ENCODE measurements at places on chromosomes 2 and 18.

DNA sequence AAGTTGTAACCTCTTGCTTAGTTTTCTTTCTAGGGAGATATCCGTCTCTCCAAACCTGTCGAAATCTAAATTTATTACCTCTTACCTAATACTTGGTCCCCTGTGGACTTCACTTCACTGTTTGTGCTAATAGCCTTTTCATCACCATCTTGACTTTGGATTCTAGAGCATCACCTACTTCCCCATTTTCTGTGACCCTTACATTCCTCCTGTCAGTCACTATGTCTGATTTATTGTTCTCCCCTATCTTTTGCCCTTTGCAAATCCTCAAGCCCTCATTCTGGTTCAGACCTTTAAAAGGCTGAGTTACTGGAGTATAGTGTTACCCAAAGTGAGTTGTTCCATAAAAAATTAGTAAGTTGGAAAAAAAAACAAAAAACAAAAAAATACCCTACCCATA lies 7.5 kb downstream of the MYO1B start:
- no peak overlapping the region for H3K4me3 ChIP-seq
- H3K4me1 ChIP-seq = peaks cover 36% of the 10 kb centered on the region
- H3K27me3 ChIP-seq = no peaks in the 10 kb centered on the region
- no peaks in the 10 kb centered on the region for H3K36me3 ChIP-seq

DNA sequence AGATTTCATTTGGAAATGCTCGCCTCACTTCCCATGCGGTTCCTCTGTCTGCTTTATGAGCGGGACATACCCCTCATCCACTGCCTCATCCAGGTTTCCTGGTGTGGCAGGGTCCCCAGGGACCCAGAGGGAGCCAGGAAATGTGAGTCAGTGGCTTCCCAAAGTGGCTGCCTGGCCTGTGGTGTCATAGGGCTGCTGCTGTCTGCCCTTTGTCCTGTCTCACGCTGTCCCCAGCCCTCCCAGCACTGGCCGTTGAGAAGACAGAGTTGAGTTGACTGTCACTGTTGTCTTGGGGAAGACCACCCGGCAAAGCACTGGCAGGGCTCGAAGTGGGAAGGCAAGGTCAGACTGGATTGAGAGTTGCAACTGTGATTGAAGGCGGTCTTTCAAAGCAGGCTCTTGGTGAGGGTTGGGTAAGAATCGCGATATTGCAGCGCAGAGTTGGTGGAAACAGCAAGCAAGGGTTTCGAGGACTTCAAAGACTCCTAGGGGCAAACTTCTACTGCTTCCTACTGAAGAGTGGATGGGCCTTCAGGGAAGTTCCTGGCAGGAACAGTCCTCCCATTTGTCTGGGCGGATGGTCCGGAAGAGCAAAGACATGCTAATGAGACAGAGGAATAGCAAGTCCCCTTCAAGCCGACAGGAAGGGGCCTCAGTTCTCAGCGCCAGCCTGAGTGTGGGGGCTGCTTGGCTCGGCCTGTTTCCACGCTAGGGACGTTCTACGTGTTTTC lies 33.9 kb downstream of the RAB31 start:
- no peaks in the 10 kb centered on the region for H3K27me3 ChIP-seq
- peaks cover 16% of the 10 kb centered on the region for H3K36me3 ChIP-seq

DNA sequence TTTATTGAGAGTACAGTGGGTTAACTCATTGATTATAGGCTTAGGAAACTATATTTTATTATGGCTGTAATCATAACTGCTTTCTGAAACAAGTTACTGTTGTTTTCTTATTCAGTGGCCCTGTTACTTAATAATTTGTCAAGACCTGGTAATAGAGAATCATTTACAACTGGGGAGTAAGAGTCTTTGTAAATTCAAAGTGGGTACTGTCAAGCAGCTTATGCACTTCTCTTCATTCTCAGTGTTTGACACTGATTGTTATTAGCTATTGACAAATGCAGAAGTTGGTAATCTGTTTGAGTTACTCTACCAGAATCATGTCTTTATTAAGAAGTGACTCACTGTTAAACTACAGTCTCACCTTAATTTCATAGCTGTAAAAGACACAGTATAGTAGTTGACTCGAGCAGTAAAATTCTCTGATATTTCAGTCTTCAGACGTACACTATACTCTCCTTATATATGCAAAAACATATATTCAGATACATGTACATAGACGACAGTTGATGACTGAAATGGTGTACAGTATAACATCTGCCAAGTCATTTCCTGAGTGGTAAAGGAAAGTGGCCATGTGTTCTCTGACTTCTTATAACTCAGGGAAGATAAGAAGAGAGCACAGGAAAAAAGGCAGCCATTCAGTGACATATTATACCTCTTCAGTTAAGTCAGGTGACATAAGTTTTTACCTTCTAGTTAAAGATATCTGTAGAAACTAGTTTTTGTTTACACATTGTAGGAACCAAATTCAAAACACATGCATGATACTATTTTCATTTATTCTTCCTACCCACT lies 36.0 kb upstream of the TTC27 start:
- H3K36me3 ChIP-seq = no peaks in the 10 kb centered on the region
- DNase-seq = no peak
- H3K27me3 ChIP-seq = no peaks in the 10 kb centered on the region

- no peak for DNase-seq
- H3K27me3 ChIP-seq = no peaks in the 10 kb centered on the region
- H3K27ac ChIP-seq = no peak overlapping the region
- peaks cover 3% of the 10 kb centered on the region for H3K4me1 ChIP-seq
- no peak overlapping the region for H3K4me3 ChIP-seq
- peaks cover 9% of the 10 kb centered on the region for H3K36me3 ChIP-seq
Observed at GRCh38 chr2:135745545-135745944, 3.9 kb downstream of the UBXN4 start.

GRCh38 chr18:72208920-72209676 lies 335.0 kb downstream of the CBLN2 start:
- H3K36me3 ChIP-seq = no peaks in the 10 kb centered on the region
- DNase-seq = no peak
- no peaks in the 10 kb centered on the region for H3K4me1 ChIP-seq
- H3K27ac ChIP-seq = no peak overlapping the region
- H3K27me3 ChIP-seq = no peaks in the 10 kb centered on the region
- no peak overlapping the region for H3K4me3 ChIP-seq

GRCh38 chr2:30867385-30867784 lies 60.1 kb upstream of the CAPN13 start:
- no peak for DNase-seq
- no peaks in the 10 kb centered on the region for H3K27me3 ChIP-seq
- no peak overlapping the region for H3K4me3 ChIP-seq
- H3K27ac ChIP-seq = no peak overlapping the region

GRCh38 chr2:106749823-106750222 lies 136.1 kb downstream of the ST6GAL2 start:
- H3K4me1 ChIP-seq = no peaks in the 10 kb centered on the region
- no peaks in the 10 kb centered on the region for H3K27me3 ChIP-seq
- H3K4me3 ChIP-seq = no peak overlapping the region
- H3K36me3 ChIP-seq = no peaks in the 10 kb centered on the region
- no peak for DNase-seq
- H3K27ac ChIP-seq = no peak overlapping the region

GRCh38 chr2:236440110-236440881 lies 129.3 kb upstream of the ACKR3 start:
- no peaks in the 10 kb centered on the region for H3K36me3 ChIP-seq
- no peak overlapping the region for H3K27ac ChIP-seq
- no peaks in the 10 kb centered on the region for H3K4me1 ChIP-seq
- H3K4me3 ChIP-seq = no peak overlapping the region
- no peaks in the 10 kb centered on the region for H3K27me3 ChIP-seq

GRCh38 chr2:201965550-201965949 lies 68.1 kb upstream of the FZD7 start:
- no peak overlapping the region for H3K4me3 ChIP-seq
- H3K27me3 ChIP-seq = no peaks in the 10 kb centered on the region
- no peak overlapping the region for H3K27ac ChIP-seq
- DNase-seq = no peak
- peaks cover 12% of the 10 kb centered on the region for H3K4me1 ChIP-seq

GRCh38 chr2:38146275-38146906 lies 70.4 kb upstream of the CYP1B1 start:
- H3K36me3 ChIP-seq = no peaks in the 10 kb centered on the region
- H3K4me1 ChIP-seq = peaks cover 7% of the 10 kb centered on the region
- H3K27ac ChIP-seq = peak overlapping the region; percentile 98
- H3K4me3 ChIP-seq = no peak overlapping the region
- H3K27me3 ChIP-seq = no peaks in the 10 kb centered on the region

GRCh38 chr18:74976331-74976909 lies 232.5 kb downstream of the PTGR3 start:
- no peak overlapping the region for H3K27ac ChIP-seq
- H3K36me3 ChIP-seq = no peaks in the 10 kb centered on the region
- no peak for DNase-seq
- no peak overlapping the region for H3K4me3 ChIP-seq
- peaks cover 6% of the 10 kb centered on the region for H3K4me1 ChIP-seq
- H3K27me3 ChIP-seq = no peaks in the 10 kb centered on the region

DNA sequence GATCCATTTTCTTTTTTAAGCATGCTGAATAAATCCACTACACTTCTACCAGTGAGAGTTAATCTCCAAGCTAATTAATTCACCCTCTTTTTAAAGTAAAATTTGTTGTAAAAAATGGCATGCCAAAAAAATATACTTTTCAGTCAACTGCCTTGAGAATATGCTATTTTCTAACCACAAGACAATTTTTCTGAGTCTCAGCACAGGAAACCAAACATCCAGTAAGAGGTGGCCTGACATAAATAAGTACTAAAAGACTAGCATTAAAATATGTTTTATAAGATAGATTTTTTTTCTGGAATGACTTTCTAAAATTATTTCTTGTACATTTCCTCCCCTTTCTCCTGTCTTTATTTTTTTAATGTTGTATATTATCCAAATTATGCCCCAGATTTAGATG lies 2.9 kb downstream of the FBXO36 start:
- H3K36me3 ChIP-seq = no peaks in the 10 kb centered on the region
- no peak overlapping the region for H3K27ac ChIP-seq
- DNase-seq = no peak
- H3K27me3 ChIP-seq = no peaks in the 10 kb centered on the region
- H3K4me3 ChIP-seq = no peak overlapping the region
- H3K4me1 ChIP-seq = peaks cover 2% of the 10 kb centered on the region

DNA sequence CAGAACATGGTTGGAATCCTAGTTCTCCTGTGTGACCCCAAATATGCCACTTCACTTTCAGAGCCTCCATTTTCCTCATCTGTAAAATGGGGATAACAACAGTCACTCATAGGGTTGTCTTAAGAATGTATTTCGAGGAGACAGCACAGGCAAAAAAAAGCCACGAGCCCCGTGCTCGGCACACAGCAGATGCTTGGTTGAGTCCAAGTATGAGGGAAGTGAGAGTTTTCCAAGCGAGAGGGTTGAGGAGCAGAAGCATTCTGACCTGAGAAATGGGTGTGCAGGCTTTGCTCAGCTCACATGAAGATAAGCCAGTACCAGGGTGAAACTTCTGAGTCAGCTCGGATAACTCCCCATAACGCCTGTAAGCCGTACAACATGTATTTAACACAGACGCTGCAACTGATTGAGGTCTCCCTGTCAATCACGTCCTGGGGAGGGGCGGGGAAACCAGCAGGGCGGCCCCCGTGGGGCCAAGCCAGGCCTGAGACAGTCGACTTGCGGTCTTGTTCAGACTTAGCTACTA lies 23.0 kb upstream of the ODC1 start:
- no peak for DNase-seq
- H3K27ac ChIP-seq = no peak overlapping the region
- H3K4me3 ChIP-seq = no peak overlapping the region
- H3K27me3 ChIP-seq = no peaks in the 10 kb centered on the region

DNA sequence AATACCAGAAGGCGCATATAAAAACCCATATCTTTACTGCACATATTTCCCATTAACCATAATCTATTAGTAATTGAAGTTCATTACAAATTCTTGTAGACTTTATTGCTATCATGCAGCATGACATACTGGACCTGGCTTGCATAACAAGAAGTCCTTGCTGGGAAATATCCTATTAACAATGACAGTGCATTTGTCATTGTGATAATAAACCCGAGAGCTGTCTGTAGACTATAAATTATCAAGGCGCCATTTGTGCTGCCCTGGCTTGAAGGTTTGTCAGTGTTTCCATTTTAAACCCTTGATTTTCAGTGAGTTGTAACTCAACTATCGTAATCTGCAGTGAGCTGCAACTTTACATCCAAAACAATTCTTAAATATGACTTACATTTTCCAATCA lies 59.0 kb downstream of the HNMT start:
- no peaks in the 10 kb centered on the region for H3K36me3 ChIP-seq
- no peaks in the 10 kb centered on the region for H3K4me1 ChIP-seq
- no peak overlapping the region for H3K4me3 ChIP-seq

DNA sequence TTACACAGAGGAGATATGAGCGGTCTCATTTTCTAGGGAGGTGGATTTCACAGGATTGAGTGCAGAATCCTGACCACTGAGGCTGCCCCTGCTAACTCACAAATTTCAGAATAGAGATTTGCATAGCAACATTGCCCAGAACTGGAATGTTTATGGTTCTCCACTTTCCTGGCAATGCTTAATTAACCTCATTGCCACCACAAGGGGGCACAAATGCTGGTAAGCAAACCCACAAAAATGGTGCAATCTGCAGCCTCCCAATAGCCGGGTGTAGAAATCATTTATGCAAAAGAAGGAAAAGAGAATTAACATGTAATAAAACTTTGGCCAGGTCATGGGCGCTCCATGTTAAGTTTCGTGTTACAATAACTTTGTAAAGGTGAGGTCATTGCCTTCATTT lies 112.4 kb downstream of the CYRIA start:
- DNase-seq = peak; percentile 63
- no peaks in the 10 kb centered on the region for H3K4me1 ChIP-seq
- H3K36me3 ChIP-seq = peaks cover 8% of the 10 kb centered on the region
- no peak overlapping the region for H3K4me3 ChIP-seq

- no peak for DNase-seq
- H3K27ac ChIP-seq = no peak overlapping the region
- H3K4me1 ChIP-seq = no peaks in the 10 kb centered on the region
- no peaks in the 10 kb centered on the region for H3K36me3 ChIP-seq
- no peak overlapping the region for H3K4me3 ChIP-seq
- H3K27me3 ChIP-seq = no peaks in the 10 kb centered on the region
Observed at GRCh38 chr18:37280701-37281393, 284.8 kb downstream of the CELF4 start.

DNA sequence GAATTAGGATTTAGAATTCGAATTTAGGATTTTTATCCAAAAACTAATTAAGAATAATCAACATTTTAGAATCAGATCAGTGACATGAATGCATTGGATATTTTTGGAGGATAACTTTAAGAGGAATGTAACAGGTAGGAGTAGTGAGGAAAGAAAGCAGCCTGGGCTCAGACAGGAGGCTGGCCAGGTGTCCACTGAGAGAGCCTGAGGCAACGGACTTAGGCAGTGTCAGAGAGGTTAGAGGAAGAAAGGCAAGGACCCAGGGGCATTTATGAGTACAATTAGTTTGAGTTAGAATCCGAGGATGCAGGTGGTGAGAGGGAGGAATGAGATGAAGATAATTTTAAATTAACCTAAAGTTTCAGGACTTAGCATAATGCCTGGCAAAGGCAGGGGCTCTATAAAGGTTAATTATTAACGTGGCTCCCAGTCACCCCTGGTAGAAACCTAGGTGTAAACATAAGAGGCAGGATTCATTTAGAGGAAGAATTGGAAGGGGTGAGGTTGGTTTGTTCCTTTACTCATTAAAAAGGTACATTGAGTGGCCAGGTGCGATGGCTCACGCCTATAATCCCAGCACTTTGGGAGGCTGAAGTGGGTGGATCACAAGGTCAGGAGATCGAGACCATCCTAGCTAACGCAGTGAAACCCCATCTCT lies 507.1 kb downstream of the TMEM182 start:
- H3K27ac ChIP-seq = no peak overlapping the region
- H3K4me3 ChIP-seq = no peak overlapping the region
- no peaks in the 10 kb centered on the region for H3K27me3 ChIP-seq
- no peaks in the 10 kb centered on the region for H3K36me3 ChIP-seq
